ENCODE measurements at places on chromosomes 4 and X.

- no peak for DNase-seq
These were observed 10.5 kb upstream of the YTHDC1 start for GRCh38 chr4:68360231-68360968.

DNA sequence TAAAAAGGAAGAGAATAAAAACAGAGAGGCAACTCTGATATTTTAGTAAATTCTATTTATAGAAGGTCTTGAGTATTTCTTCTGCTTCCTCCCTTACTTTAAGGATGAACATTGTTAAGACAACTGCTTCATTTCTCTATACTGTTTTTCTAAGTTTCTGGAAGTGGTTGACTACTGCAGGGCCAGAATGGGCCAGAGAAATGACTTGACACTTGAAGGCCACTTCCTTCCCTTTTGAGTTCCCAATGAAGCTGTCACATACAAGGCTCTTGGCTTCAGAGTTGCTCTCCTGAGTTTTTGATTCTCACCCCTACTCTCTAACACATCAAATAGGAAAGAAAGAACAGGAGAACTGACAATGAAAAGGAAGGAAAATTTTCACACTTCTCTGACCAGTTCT is 37.6 kb downstream of the PKD2 start:
- no peak for DNase-seq

GRCh38 chrX:150202641-150203247 is 160.4 kb upstream of the MAMLD1 start:
- DNase-seq, result no peak

GRCh38 chr4:139921429-139922184 is 232.4 kb downstream of the MAML3 start:
- DNase-seq, result no peak

DNA sequence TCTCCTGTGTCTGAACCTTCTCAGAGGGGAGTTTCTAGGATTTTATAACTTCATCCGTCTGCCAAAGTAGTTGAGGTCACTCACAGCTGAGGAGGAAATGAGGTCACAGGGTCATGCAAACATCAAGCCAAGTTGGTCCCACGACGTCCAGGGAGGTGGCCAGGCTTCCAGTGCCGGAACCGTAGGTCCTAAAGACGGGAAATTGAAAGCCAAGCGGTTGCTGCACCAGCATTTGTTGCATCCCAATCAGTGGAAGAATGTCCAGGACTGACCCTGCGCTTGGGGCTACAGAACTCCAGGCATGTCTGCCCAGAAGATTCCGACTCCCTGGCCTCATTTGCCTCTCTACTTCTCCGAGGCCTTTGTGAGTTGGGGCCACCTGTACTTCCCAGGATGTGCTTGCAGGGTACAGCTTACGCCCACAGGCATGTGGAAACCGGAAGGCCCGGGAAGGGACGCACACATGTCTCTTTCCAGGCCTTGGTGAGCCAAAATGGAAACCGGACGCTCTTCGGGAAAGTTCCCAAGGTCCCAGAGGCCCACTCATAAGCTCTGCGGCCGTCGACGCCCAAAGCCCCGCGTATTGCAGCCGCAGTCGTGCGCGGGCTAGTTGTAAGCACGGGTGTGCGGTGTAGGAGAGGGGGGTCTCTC is 9.3 kb downstream of the PRDM8 start:
- no peak for DNase-seq

DNA sequence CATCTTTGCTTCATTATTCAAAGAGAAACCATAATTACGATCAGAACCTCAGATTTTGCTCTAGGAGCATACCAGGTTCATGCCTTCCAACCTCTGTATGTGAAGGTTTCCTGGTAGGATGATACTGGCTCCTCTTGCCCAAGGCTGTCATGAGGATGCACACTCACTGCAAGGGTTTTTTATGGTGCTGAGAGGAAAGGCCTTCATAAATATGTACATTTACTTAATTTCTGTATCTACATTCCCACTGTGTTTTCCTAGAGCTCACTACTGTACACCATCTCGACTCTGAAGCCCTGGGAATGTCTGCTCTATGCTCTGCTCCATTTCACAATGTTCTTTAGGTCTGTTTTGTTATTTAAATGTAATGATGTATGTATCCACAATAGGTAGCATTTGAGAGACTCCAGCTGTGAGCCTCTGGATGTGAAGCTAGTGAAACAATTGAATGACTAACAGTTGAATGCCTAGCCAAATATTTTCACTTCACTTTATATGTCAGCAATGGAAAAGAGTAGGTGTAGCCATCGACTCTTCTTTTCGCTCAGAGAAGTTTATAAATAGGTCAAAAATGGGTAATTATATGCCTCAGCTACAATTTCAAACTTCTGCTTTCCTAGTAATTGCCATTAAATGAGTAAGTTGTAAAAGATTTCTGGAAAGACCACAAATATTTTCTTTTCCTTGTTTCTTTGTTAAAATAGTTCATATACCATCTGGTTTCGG is 228.0 kb downstream of the PALLD start:
- DNase-seq, result no peak

GRCh38 chrX:10231461-10231860 is 74.7 kb downstream of the CLCN4 start:
- DNase-seq, result no peak

GRCh38 chr4:17911608-17912007 is 100.8 kb downstream of the NCAPG start:
- DNase-seq, result no peak

DNA sequence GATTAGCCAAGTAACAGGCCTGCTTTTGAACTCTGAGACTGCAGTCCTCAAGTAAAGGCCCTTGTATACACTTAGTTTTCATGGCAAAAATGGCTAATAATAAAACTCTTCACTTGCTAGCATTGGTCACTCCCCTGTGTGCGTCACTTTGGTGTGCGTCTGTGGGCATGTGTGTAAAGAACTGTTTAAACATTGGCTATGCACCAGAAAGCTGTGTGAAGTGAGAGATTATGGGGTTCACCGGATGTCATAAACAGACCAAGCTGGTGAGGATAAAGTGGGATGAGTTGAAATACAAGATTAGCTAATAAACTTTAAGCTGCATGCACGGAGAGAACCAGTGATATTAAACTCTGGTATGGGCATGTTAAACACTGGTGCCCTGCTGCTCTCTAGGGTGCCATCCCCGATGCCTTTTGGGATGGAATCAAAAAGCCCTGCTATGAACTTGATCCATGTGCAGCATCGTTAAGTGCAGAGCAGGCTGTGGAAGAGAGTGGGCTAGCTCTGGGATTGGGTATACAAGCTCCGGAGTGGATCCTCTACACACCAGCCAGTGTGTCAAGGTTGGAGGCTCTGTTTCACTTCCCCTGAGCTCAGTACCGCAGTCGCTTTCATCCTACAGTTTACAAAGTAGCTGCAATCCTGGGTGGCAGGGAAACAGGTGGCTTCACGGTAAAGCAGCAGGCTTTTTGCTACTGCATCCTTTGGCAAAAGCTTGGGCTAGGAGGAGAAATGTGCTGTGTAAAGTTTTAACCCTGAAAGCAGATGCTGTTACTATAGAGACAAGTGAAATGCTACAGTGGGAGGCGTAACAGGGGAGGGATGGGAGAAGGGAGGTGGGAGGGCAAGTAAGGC is 108.3 kb upstream of the SLC4A4 start:
- no peak for DNase-seq

GRCh38 chr4:74114234-74114633 is 15.2 kb upstream of the CXCL2 start:
- no peak for DNase-seq

DNA sequence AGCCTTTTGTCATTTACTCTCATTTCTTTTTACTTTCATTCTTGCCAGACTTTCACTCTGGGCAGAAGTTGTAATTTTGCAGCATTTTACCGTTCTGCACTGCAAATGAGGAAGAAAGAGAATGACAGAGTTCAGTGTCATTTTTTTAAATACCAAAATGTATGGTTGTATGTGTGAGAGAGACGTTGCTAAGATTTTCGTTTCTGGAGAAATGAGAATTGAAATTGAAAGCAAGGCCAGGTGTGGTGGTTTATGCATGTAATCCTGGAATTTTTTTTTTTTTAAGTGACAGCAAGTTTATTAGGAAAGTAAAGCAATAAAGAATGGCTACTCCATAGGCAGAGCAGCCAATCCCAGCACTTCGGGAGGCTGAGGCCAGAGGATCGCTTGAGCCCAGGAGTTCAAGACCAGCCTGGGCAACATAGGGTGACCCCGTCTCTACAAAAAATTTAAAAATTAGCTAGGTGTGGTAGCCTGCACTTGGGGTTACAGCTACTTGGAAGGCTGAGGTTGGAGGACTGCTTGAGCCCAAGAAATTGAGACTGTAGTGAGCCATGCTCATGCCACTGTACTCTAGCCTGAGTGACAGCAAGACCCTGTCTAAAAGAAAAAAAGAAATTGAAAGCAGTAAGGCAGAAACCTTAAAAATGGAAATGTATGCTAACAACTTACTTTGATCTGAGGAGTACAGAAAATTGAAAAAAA is 12.9 kb downstream of the DCK start:
- peak; percentile 52 for DNase-seq

Measured in CD4-positive, alpha-beta T cell treated with Interleukin-4 for 4 hours (primary cell).